ENCODE measurements at places on chromosomes 4 and X.
A peak's percentile ranks its signal among the peaks of the same experiment; 100 is the strongest.

DNA sequence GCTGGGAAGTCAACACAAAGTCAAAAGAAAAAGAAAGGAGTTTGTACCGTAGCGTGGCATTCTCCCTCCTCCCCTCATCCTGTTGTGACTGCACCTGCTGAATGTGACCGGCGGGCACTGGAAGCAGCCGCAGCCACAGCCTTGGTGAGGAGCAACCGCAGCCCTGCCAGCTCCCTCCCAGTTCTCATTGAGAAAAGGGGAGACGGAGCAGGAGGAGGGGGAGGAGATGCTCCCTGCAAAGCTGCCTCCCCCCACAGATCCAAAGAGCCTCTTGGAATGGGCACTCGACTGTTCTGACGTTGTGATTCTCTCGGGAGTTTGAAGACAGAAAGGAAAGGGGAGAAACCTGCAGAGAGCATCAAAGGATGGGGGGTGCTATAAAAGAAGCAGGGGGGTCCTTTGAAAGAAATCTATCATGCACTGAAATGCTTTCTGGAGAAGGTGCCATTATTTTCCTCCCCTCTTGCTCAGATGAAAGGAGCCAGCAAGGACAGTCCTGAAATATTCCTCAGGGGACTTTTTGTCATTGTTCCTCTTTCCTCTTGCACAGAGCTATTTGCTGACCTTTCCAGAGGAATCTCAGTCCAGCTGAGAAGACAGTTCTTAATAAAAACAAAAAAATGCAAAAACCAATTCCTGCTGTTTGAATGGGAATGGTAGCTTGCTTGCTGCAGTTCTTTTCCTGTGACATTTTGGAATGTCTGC is 429.7 kb downstream of the MAPK10 start:
- DNase-seq = no peak

- DNase-seq = no peak
Measured at GRCh38 chr4:896216-896615, 35.9 kb downstream of the GAK start.

GRCh38 chrX:123731987-123732669 is 724 bp downstream of the THOC2 start:
- no peak for DNase-seq

DNA sequence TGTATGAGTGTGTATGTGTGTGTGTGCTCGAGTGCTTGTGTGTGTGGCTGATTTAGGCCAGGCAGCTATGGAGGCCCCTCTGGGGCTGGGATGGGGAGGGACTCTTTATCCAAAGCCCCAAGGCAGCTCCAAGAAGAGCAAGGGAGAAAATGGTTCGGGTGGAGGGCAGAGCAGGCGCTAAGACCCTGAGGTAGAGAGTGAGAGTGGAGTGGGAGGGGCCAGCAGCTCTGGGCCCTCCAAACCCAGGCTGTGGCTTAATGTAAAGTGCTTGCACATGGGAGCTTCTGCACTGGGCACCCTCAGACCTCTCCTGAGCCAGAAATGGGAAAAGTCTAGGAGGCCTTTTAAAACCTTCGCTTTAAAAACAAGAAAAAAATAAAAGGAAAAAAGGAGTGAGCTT is 233.5 kb upstream of the PSAPL1 start:
- DNase-seq = no peak

- no peak for DNase-seq
Measured at GRCh38 chrX:129953881-129954280, 28.6 kb upstream of the BCORL1 start.

- no peak for DNase-seq
Measured at GRCh38 chr4:28117084-28117682, 1256.5 kb downstream of the STIM2 start.

DNA sequence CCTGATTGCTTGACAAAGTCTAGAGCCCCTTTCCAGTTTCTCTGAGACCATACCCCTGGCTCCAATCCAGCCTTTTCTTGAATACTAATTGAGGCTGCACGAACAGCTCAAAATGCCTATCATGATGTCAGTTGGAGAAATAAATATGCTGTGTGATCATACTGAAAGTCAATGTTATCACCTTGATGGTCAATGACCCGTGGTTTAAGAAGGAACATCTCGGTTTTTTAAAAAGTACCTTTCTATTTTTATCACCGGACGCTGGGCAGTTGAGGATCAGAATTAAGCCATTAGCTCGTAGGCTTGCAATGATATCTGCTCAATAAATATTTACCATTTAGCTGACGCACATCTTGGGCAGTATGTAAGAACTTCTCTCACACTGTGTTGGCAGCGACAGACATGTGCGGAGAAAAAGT is 852 bp upstream of the WDR44 start:
- DNase-seq = no peak

DNA sequence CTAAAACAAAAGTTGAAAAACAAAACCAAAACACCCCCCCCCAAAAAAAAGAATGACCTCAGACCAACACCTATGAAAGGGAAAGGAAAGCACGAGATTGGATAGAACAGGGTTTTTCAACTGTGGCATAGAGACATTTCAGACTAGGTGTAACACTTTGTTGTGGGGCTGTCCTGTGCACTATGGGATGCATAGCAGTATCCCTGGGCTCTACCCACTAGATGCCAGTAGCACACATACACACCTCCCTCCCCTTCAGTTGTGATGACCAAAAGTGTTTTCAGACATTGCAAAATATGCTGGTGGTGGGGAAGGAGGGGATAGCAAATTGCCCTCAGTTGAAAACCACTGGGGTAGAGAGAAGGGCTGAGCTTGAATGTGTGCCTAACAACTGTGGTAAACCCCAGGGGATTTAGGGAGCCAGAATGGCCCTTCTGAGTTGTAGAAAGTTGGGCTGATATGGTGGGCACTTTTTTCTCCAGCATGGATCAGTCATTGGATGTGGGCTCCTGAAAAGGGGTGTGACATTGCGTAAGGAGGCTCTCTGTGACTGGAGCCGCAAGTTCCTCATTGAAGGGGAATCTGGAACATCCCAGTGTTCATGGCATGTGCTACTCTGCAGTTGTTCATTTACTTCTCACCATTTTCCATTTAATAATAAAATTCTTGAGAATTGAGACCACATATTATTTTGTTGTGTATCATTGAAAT is 8.8 kb upstream of the GEMIN8 start:
- DNase-seq = no peak

DNA sequence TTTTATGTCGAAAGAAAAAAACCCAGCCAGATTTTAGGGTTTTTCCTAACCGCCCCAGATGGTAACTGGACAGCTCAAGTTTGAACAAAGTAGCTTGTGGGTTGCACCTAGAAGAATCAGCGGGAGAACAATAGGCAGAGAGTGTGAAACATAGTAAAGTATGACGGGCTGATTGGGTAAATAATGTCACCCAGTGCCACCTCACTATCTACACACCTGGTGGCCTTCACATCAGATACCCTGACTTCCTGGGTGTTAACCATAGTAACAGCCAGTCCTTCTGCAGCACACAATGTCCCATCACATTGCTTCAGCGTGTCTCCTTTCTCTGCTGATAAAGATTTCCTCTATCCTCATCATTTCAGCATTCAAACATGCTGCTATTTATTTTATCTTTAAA is 159.1 kb upstream of the HS3ST1 start:
- DNase-seq = no peak

GRCh38 chr4:110119880-110120279 is 78.5 kb downstream of the ELOVL6 start:
- no peak for DNase-seq

DNA sequence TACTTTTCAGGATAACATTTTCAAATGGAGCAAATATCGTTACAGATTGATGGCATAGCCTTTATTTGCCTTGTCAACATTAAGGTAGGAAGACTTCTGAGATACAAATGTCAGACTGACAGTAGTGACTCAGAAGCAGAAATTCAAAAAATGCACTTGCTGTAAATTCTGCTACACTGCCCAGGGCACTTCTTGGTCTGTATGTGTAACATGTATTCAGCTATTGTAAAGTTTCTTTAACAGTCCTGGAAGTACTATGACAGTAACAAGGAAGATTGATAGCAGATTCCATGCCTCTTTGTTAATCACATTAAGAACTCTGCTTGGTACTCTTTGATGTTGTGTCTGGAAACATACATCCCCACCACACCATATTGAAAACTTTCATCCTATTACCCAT is 69.6 kb upstream of the PCDH18 start:
- no peak for DNase-seq

- no peak for DNase-seq
Measured at GRCh38 chrX:129831091-129831885, 12.4 kb downstream of the ZDHHC9 start.

- DNase-seq = peak; percentile 3
Measured at GRCh38 chrX:131677655-131678628, 134.1 kb downstream of the OR13H1 start.

GRCh38 chr4:14404730-14405129 is 597.6 kb upstream of the CPEB2 start:
- DNase-seq = no peak

DNA sequence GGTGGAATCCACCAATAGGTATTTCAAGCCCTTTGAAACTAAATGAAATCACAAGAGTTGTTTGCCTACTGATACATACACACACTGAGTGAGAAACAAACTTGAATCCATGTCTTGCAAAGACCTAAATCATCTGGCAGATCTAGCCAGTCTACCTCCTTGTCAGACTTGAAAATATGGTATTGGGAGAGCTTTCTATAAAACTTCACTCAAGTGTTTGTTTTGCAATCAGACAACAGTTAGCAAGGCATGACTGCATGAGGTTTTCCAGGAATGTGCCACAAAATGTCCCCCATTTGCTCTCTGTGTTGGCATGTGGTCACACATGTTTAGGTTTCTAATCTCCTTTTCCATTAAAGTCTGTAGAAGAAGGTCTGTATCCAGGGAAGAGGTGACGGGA is 52.4 kb downstream of the MAP3K15 start:
- DNase-seq = no peak

GRCh38 chr4:100469555-100469954 is 48.3 kb downstream of the EMCN start:
- DNase-seq = no peak

DNA sequence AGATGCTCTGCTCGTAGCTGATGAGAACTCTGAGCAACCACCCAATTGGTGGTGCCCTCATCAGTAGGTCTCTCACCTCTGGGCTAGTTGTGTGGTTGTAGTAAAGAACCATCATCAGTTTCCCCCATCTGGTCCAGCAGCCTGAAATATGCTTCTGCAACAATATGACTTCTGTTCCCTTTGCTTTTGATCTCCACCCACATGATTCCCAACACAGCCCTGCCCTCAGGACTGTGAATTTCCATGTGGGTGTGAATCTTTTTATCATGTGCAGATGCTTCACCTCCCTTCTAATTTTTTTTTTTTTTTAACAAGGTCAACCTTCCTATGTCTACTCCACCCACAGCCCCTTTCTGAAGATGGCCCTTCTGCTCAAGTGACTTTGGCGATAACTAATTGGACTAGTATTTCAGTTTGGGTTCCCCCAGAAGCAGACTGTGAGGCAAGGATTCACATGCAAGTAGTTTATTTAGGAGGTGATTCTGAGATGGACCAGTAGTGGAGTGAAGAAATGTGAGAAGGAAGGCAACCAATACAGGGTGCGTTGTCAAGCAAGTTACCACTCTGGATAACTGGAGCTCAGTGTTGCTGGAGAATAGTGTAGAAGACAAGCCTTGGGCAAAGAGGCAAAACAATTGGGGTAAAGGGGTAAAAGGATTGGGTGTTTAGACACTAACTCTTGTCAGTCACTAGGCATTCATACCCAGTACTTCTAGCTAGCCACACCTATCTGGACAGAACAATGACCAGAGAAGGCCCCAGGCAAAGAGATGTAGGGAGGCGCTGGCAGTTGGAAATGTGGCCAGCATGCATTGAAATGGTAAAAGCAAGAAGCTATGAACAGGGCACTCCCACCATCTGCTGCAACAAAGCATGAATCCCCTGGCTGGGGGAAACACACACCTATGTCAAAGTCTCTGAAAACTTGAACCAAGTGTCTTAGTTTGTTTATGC is 466.2 kb downstream of the BCOR start:
- no peak for DNase-seq

- DNase-seq = no peak
Measured at GRCh38 chr4:90960433-90960832, 833.2 kb downstream of the CCSER1 start.

- no peak for DNase-seq
Measured at GRCh38 chr4:150771382-150771781, 189.4 kb downstream of the MAB21L2 start.

GRCh38 chr4:111713276-111713675 is 432.0 kb upstream of the FAM241A start:
- no peak for DNase-seq

DNA sequence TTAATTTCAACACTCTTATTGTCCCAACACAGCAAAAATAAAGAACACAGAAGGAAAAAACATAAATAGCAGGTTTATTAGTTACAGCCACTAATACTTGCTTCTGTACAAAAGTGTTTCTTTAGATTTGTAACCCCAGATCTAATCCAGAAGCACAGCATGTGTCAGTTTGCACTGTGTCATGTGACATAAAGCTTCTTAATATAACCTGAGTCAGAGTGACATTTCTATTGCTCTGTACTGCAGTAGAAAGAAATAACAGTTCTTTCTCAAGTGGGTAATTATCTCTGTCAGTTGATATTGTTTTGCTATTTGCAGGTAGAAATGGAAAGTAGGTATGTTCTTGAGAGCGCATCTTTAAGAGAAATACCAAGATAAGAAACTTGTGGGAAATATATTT is 422.5 kb downstream of the ZIC3 start:
- DNase-seq = no peak

DNA sequence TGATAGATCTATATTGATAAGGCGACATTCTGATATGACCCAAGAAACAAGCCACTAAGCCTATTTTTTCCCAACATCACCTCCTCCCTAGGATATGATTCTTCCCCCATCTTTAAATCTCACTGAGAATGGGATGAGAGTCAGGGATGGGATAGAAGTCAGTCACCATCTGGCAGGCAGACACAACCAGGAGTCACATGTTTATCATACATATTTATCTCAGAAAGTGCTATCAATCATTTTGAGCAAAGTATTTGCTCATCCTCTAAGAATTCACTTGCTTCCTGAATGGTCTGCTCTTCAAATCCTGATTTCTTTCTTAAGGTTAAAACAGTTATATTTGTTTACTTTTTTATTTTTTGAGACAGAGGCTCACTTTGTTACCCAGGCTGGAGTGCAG is 20.3 kb downstream of the DNAAF6 start:
- no peak for DNase-seq

DNA sequence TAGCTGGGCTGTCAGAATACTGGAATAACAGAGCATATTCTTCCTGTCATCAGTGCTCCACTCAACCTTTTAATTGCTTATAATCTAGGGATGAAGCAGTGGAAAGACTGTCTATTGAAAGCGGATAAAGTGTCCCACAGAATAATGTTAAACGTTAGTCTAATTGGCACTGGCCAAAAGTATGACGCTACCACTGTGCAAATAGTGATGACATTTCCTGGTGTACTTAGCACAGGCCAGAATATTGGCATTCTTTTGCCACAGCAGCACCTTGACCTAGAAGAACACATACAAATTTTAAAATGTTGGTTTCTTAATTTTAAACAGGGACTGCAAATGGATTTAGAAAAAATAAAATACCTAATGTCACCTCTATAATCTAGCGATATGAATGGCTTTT is 635.2 kb upstream of the SPANXN1 start:
- DNase-seq = no peak

GRCh38 chrX:16788477-16788876 is 2.2 kb downstream of the TXLNG start:
- no peak for DNase-seq
